Activated naive CD8-positive, alpha-beta T cell treated with anti-CD3 and anti-CD28 coated beads, Interleukin-2, amount 50 U/mL, for 24 hours (primary cell): ENCODE measurements at places on chromosomes 12 and 14.

GRCh38 chr14:92135269-92135668 is 13.5 kb downstream of the CPSF2 start:
- no peak for DNase-seq

GRCh38 chr14:77105145-77105939 is 7.3 kb downstream of the CIPC start:
- DNase-seq = no peak

GRCh38 chr14:100017553-100017952 is 47.7 kb upstream of the EVL start:
- DNase-seq = no peak

DNA sequence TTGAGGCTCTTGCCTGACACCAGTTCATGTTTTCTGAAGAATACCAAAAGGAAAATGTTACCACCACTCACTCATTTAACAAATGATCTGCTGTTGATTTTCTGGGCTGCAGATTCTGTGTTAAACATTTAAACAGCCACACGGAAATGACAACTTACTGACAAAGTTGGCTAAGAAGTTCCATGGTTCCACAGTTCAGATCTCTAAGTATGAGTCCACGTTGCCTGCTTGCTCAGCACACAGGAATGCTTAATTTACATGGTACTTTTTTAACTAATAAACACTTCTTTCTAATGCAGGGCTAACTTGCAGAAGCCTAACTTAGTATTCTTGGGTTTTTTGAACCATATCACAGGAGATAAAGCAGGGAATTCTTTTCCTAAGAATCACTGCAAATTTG is 34.7 kb downstream of the PTGER2 start:
- no peak for DNase-seq

GRCh38 chr12:26434299-26435068 is 239.1 kb downstream of the SSPN start:
- no peak for DNase-seq

- no peak for DNase-seq
These were observed 21.2 kb downstream of the TRIM9 start for GRCh38 chr14:51073731-51074130.

DNA sequence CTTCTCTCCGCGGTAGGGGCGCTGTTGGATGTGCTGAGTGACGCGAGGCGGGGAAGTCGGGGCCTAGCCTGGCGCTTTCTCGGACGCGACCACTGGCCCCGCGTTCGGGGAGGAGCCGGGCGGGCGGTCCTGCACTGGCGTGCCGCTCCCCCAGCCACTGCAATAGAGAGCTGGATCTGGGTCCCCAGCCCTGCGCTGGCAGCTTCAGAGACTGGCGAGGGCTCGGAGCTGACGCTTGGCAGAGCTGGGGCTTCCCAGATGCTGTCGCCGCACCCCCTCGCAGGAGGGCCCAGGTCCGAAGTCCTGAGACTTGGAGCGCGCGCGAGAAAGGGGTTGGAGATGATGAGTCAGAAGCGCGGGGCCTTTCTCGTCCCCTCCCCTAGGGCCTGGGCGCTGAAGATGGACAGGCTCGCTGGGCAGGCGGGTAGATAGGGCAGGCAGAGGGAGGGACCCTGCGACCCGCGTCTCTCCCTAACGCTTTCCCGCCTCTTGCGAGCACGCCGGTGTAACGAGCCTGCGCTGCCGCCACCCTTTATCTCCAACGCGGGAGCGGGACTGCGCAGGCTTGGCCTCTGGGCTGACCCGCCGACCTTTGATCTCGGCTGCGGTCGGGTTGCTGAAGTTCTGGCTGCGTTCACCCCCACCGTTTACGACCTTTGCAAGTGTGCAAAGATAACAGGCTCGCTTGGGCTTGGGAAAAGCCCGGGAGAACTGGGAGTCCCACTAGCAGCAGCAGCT is 3.0 kb downstream of the TMEM253 start:
- DNase-seq = peak; percentile 93
